NCI-H1436 treated with DMSO at 0.1 percent for 48 hours (cell line): ENCODE measurements at places on chromosomes 2 and 18.

GRCh38 chr2:234764372-234764771 is 187.4 kb upstream of the SH3BP4 start:
- no peak for DNase-seq

GRCh38 chr2:206983161-206983859 is 44.0 kb downstream of the CPO start:
- DNase-seq, result no peak

DNA sequence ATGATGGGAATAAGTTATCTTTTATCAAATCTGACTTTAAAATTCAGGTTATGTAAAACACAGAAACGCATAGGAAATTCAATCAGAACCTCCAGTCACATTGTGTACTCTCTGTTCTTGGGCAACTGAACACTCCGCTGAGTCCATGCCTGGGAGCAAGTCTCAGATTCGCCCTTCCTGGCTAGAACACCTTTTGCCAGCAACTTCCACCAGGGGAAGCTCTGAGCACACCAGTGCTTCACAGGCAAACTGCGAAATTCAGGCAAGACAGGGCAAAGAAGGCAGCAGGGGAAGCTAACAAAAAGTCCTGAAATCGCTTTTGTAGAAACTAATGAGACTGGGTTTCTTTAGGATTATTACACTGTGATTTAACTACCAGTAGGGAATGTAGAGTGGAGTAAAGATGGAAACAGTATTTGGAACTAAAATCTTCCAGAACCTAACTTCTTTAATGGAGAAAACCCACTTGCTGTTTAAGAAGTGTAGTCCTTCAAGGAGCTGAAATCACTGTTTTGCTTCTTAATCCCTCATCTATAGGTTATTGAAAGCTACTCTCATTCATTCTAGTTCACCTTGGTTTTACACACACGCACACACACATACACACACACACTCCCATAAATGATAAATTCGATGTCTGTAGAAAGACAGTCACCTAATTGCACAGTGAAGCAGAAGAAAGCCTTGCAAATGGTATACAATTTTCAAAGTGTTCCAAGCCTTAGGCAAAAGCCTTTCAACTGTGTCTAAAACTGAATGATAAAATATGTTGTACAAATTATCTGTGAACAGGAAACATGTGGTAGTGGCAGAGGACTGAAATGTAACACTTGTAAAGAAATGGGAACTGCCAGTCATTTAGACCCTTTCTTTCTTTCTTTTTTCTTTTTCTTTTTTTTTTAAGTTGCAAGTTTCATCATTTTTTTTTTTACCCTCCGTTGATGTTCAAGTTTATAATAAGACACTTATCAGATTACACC is 214.5 kb downstream of the TMEM182 start:
- DNase-seq, result no peak

DNA sequence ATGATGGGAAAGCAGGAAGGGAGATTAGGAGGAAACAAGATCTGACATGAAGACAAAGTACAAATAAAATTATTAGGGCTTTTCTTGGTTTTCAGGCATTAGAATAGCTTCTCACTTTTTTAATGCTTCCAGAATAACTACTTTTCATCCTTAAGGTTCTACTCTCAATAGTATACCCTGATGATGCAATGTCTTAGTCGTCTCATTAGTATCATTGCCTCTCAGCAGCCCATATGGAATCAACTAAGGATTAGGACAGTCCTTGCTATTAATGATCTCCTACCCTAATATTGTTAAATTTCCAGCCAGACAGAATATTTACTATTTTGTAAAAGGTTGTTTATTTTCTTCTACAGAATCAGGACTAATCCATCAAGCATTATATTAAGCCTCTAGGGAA is 55.9 kb downstream of the RELCH start:
- DNase-seq, result no peak

GRCh38 chr2:10545556-10545955 is 97.4 kb upstream of the ODC1 start:
- DNase-seq, result no peak

DNA sequence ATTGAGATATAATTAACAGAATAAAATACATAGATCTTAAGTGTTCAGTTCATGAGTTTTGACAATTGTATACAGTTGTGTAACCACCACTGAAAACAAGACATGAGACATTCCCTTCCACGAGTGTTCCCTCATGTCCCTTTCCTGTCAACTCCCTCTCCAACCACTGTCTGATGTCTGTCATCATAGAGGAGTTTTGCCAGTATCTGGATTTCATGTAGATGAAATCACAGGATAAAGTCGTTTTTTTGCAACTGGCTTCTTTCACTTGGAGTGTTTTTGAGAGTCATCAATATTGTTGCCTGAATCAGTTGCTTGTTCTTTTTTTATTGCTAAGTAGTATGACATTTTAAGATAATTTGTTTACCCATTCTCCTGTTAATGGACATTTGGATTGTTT is 52.7 kb downstream of the RBMS1 start:
- no peak for DNase-seq

- DNase-seq, result no peak
These were observed 10.6 kb upstream of the WIPF1 start for GRCh38 chr2:174607989-174608865.

DNA sequence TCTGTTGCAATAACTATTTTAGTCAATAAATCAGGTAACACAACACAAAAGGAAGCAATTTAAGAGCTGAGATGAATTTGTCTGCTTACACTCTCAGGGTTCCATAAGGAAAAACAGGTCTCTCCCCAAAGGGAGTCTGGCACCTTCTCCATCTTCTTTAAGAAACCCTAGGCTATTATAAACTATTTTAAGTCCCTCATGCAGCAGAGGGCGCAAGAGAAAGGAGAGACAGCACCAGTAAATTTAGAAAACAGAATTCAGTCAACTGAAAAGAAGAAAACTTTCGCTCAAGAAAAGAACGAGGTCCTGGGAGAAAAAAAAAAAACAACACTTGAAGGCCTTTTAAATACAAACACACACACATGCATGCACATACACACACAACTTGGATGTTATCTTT is 19.1 kb downstream of the SULT1C4 start:
- no peak for DNase-seq

- DNase-seq, result no peak
These were observed 96.2 kb downstream of the VWC2L start for GRCh38 chr2:214507032-214507431.

DNA sequence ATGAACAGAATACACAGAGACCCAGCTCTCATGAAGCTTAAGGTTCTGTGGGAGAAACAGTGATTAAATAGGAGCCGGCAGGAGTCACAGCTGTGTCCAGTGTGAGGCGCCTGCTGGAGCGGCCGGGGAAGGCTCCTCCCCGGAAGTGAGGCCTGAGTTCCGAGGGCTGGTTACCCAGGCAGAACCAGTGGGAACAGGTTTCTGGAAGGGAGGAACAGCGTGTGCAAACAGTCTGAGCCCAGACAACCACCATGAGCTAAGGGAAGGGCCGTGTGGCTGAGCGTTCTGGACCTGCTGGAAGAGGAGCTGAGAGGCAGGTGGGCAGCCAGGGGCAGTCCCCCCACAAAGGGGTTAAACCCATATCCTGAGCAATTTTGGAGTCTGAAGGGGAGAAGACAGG is 26.0 kb upstream of the NPAS2 start:
- DNase-seq, result no peak

DNA sequence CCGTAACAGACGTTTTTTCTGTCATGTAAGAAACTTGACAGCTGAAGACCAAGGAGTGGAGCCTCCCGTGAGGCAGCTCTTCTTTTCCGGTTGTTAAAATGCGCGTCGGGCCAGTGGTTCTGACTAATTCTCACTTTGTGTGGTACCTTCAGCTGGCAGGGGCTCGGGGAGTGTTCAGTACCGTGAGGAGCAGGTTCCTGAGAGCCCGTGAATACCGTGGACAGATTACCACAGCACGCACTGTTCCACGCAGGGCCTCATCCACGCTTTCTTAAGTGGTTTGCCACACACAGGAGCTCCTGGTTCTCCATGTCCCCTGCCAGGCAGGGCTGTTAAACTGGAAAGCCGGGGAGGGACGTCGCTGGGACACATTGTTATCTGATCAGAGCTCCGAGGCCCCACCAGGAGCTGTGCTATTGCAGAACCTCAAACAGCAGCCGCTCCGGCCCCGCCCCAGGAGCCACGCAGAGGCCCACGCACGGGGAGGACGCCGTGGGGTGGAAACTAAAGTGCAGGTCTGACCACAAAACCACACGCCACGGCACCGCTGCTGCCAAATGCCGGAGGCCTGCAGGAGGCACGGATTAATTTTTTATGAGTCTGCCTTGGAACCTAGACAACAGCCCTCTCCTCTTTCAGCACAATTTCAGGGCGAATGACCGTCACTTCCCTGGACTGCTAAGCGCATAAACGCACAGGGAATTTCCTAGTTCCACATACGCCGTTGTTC is 43.3 kb downstream of the NFATC1 start:
- no peak for DNase-seq

- DNase-seq, result peak; percentile 67
These were observed 31.1 kb upstream of the STK39 start for GRCh38 chr2:168278424-168278888.

GRCh38 chr2:85854166-85854509 is 34.7 kb downstream of the ST3GAL5 start:
- DNase-seq, result no peak

- DNase-seq, result no peak
These were observed 105.4 kb upstream of the LCLAT1 start for GRCh38 chr2:30341500-30342267.

DNA sequence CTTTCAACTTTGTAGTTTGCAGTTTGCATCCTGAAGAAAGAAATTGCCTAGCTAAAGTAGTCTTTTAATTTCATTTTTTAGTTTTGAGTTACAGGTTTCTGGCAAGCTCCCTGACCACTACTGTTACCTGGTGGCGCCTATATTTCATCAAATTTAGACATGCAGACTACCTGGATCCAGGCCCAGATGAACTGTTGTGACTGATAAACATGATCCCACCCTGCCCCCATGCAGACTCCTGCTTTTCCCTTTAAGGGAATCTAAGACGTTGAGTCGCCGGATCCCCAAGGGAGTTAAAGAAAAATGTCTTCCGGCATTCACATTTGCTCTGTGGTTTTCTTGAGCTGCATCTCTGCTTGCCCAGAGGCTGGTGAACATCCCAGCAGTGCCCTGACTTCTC is 22.2 kb downstream of the METAP1D start:
- DNase-seq, result no peak

DNA sequence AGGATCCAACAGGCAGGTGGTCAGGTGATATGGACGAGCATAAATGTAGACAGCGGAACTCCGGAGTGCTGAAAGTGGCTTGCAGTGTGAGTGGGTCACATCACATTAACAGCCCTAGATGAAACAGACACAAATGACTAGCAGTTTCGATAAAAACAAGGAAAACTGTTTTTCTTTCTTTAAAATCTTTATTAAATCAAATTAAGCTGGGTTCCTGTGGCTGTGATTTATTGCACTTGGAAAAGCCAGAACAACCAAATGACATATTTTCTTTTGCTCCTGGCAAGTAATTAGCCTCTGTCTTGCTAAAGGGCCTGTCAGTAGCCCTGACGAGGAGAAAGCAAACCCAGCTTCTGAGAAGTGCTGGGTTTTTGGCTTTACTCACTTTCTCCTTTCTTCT is 152.9 kb upstream of the DDX18 start:
- DNase-seq, result no peak
